Endodermal cell (in vitro differentiated cells): ENCODE measurements at places on chromosomes 7 and 10. TPM values are rescaled to one million over a fixed set of nuclear protein-coding genes. Genes with fewer than 3 reads are reported as not detected.

DNA sequence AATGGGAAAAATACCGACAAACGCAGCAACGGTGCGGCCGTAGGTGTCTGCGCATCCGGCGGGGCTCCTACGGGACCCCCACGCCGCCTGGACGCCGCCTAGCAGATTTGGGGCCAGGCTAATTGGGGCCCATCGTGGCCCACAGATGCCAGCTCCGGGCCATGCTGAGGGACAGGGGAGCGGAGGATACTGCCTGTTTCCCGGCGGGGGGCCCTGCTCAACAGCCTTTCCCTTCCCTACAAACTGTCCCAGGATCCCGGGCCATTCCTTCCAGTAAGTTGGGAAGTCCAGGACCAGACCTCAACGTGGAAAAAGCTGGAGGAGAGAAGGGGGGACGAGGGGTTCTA is 21.7 kb upstream of the GPER1 start:
- DNase-seq: no peak

GRCh38 chr10:132361581-132362101 is 29.6 kb downstream of the LRRC27 start:
- DNase-seq: no peak

DNA sequence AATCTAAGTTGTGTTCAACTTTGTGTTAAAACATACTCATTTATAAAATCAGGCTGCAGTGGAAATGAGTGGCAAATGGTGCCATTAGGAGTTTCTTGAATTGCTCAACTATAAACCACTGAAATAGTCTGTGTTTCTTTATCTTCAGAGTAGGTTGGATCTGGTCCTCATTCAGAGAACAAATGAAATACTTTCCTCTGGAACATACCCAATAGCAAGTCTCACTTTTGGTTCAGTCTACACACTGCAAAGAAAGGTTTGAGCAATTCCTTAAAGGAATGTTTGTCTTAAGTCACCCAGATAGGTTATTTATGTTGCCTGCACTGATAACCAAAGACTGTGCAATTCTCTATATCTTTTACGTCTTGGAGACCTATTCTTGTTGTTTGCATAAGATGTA is 62.5 kb downstream of the ABCB4 start:
- DNase-seq: no peak

Gene ANXA11
- 104 and 112 TPM in 2 replicates for total RNA-seq

Gene ADCYAP1R1
- 1.6 and 2.1 TPM in 2 replicates for total RNA-seq

DNA sequence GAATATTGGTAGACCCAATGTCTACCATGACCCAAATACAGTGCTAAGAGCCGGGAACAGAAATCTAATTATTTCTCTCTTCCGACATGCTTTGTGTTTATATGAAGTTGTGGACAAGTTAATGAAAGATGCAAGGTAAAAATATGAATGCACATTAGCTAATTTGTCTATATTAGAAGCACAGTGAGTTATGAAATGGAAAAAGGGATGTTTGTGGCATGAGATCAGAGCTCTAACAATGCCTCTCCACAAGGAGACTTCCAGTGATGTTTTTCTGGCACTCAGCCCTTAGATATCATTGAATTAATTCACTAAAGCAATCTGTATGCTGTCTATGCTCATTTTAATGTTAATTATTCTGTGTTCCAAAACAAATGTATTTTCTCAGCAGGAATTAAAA is 897.2 kb downstream of the CNTNAP2 start:
- no peak for DNase-seq

Gene ASB10
- not detected in 2 replicates for total RNA-seq

DNA sequence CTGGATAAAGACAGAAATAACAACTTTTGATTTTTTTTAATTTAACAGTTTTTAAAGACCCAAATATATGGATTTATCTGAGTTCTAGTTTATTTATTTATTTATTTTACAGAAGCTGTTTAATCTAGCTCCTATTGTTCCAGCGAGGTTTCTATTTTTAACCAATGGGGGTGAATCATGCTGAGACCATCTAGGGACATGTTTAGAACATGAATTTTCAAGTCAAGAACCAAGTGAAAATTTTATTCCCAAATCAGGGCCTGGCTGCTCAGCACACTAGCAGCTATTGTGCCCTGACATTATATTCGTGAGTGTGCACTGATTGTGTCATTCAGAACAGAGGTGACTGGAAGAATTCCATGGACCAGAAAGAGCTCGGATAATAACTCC is 24.6 kb upstream of the MPP7 start:
- no peak for DNase-seq

Gene FAM131B
- total RNA-seq: 1.7 to 1.9 TPM (median 1.8 TPM) in 3 replicates

Gene TRIL
- total RNA-seq: 0.77 to 1.6 TPM (median 1.6 TPM) in 3 replicates

- DNase-seq: no peak
Measured at GRCh38 chr7:80611779-80612178, 26.7 kb upstream of the CD36 start.

Gene SFRP4
- not detected in 2 replicates for total RNA-seq

- DNase-seq: peak; percentile 89
Measured at GRCh38 chr7:110442381-110442837, 648.5 kb upstream of the LRRN3 start.

Gene NAT16
- 0.20 TPM in 1 of 2 replicates, not detected in the other for total RNA-seq

DNA sequence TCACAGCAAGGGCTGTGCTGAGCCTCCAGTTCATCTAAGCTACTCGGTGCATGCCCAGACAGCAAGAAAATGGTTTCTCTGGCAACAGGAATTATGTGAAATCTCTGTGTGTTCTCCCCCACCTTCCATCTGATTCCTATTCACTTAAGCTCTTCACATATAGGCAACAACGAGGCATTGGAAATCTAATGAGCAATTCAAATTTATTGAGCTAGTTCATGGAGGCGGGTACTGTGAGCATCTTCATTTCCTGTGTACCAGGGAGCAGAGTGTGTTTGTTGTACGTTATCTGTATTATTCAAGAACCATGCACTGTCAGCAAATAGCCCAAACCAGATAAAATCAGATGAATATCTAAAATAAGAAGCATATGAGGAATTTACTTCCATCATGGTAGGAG is 739.1 kb downstream of the MAGI2 start:
- DNase-seq: no peak

DNA sequence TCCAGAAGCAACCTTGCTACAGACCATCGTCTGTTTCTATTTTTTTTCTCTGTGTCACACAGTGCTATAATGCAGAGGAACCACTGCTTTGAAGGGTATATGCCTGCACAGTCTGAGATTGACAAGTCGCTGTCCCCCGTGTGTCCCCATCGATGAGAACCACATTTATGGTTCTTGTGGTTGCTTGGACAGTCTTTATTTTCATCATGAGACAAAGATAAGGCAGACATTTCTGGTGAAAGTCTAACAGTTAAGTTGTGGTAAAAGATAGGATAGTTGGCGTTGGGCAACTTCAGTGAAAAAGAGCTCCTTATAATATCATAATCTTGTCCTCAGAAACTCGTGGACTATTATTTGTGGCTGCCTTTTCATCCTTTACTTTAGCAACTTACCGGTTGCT is 6.3 kb upstream of the AKR1E2 start:
- DNase-seq: no peak

DNA sequence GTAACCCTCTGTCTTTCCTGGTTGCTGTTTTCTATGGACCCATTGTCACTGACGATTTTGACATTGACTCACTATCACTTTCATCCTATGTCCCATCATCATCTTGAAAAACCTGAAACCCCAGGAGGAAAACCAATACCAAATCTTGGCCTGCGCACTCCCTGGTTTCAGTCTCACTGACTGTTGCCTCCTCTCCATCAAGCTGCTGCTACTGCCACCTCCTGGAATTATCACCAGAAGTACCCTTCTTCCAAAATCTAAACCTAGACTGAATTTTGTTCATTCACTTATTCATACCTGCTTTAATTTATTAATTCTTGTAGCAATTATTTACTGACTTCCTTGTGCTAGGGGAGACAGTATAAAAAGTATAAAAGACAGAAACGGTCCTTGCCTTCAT is 44.5 kb upstream of the ACBD5 start:
- peak; percentile 64 for DNase-seq

Gene TET1
- 50.8 to 103 TPM (median 54.4 TPM) in 3 replicates for total RNA-seq

Gene SLC39A12
- not detected in 3 replicates for total RNA-seq

Gene BMPER
- total RNA-seq: 46.3 and 72.2 TPM in 2 replicates

- peak; percentile 71 for DNase-seq
Measured at GRCh38 chr10:110170142-110170971, 37.0 kb upstream of the MXI1 start.

Gene COL1A2
- total RNA-seq: 42.2 and 44.8 TPM in 2 replicates

Gene PDGFA
- 11.4 to 13.6 TPM (median 11.9 TPM) in 3 replicates for total RNA-seq

Gene CDK14
- total RNA-seq: 11.3 to 16.7 TPM (median 13.4 TPM) in 3 replicates

- no peak for DNase-seq
Measured at GRCh38 chr7:47513741-47514241, 68.1 kb downstream of the TNS3 start.

Gene BHLHA15
- total RNA-seq: 0.86 to 1.5 TPM (median 0.92 TPM) in 3 replicates

DNA sequence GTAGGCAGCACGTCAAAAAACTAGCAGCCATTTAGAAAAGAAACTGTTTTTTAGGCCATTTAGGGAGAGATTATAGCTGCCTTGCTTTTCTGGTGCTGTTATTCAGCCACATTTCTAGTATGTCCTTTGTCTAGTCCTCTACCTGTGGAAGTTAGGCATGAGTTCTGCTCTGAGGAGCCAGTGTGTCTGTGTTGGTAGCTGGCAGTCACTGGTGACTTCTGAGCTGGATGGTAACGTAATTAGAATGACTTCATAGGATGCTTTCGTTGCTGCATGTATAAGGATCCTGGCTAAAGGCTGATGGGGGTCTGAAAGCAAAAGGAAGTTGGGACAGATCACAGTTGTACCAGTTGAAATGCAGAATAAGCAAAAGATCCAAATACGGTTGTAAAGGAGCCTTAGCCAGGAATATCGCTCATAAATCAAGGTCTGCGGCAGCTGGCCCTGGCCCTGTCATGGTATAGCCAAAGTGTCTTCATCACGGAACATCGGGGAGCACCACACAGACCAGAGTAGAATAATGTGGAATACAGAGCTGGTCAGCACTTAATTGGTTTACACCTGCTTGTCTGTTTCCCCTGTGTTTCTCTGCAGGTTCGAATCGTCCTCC is 226.7 kb downstream of the EXOC4 start:
- DNase-seq: no peak

DNA sequence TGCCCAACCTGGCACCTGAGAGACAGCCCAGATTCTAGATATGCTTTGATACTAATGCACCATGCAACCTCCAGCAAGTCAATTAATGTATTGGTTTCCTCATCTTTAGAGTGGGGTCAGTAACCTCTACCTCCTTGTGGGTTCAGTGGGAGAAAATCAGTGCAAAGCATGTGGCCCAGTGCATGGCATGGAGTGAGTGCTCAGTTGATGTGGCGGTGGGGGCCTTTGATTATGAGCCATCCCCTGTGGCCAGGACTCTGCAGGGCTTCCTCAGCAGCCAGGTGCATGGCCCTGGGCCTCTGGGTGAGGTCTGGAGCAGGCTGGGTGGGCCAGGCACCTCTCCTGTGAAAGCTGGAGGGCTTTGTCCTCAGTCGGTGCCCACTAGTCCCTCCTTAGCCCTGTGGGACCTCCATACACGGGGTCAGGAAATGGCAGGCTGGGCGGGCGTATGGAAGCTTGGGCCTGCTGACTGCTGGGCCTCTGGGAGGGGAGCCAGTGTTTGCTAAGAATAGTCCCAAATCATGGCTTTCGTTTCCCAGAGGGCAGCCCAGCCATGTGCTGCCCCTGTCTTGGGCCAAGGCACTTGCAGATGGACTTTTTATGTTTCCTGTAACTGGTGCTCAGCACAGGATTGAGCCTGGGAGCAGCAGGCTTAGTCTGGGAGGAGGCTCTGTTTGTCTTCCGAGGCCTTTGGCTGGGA is 3.4 kb downstream of the PALD1 start:
- DNase-seq: no peak

Gene ASB4
- not detected in 2 replicates for total RNA-seq

GRCh38 chr10:99975942-99976809 is 33.6 kb downstream of the DNMBP start:
- no peak for DNase-seq

- no peak for DNase-seq
Measured at GRCh38 chr7:98107313-98107721, 655 bp downstream of the LMTK2 start.

GRCh38 chr7:64888901-64889685 is 14.0 kb upstream of the ZNF273 start:
- DNase-seq: peak; percentile 57
